ENCODE measurements at places on chromosomes 3 and 15. TPM values are rescaled to one million over a fixed set of nuclear protein-coding genes. Genes with fewer than 3 reads are reported as not detected.

USP50 gene
- total RNA-seq = not detected

GABRA5 gene
- not detected for total RNA-seq

DHX36 gene
- total RNA-seq = 71.1 TPM

PXYLP1 gene
- 11.6 TPM for total RNA-seq

GPR62 gene
- total RNA-seq = not detected

DNA sequence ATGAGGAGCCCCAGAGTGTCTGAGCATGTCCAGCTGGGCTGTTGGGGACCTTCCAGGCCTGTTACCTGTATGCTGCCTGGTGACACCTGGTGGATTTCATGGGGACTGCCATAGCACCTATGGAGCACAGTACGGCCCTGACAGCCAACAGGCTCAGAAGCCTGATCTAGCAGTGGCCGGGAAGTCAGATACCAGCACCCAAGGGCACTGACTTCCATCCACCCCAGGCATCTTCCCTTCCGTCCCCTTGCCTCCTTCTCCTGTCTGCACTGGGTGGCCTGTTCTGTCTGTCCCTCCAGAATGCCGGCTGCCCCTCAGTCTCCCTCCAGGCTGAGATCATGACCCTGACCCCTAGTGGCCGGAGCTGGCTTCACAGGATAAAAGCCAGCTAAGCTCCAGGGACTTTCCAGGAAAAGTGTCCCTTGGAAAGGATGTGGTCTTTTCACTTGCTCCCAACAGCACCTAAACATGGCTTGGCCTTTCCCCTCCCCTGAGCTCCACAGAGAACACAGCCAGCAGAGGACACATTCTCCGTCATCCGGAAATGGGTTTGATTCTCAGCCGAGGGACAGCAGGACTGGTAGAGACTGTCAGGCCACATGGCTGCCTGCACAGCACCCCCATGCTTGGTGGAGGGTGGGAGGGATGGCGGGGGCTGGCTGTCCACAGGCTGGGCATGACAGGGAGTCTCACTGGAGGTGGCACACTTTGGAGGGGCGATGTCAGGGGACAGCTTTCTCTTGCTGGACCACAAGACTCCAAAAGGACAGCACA is 9.5 kb downstream of the RPS17 start:
- peak; percentile 78 for DNase-seq

DNA sequence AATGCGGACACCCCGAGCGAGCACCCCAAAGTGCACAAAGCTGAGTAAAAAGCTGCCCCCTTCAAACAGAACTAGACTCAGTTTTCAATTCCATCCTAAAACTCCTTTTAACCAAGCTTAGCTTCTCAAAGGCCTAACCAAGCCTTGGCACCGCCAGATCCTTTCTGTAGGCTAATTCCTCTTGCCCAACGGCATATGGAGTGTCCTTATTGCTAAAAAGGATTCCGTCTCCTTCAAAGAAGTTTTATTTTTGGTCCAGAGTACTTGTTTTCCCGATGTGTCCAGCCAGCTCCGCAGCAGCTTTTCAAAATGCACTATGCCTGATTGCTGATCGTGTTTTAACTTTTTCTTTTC is 5.3 kb downstream of the BHLHE40 start:
- DNase-seq = no peak

GRCh38 chr3:17891139-17891856 is 148.9 kb upstream of the TBC1D5 start:
- no peak for DNase-seq

- no peak for DNase-seq
Measured at GRCh38 chr15:49242820-49243219, 72.8 kb downstream of the GALK2 start.

GRCh38 chr3:178289544-178290160 is 246.6 kb upstream of the KCNMB2 start:
- no peak for DNase-seq
